ENCODE measurements at places on chromosomes 11 and 22.
A peak's percentile ranks its signal among the peaks of the same experiment; 100 is the strongest.

- no peak for DNase-seq
These were observed 949 bp downstream of the MMP11 start for GRCh38 chr22:23773483-23774113.

- no peak for DNase-seq
These were observed 73.0 kb downstream of the BLID start for GRCh38 chr11:122042981-122043380.

DNA sequence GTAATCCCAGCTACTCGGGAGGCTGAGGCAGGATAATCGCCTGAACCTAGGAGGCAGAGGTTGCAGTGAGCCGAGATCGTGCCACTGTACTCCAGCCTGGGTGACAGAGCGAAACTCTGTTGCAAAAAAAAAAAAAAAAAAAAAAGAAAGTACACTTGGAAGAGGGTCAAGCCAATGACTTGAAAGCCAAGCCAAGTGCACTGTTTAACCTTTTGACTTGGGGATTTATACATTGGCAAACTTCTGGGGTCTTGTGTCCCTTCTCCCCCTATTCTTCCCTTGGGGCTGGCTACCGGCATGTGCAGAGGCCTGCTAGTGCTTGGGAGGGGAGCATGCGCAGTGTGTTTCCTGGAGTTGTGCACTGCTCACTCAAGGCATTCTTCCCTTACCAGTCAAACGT is 14.3 kb upstream of the THRSP start:
- DNase-seq = no peak

DNA sequence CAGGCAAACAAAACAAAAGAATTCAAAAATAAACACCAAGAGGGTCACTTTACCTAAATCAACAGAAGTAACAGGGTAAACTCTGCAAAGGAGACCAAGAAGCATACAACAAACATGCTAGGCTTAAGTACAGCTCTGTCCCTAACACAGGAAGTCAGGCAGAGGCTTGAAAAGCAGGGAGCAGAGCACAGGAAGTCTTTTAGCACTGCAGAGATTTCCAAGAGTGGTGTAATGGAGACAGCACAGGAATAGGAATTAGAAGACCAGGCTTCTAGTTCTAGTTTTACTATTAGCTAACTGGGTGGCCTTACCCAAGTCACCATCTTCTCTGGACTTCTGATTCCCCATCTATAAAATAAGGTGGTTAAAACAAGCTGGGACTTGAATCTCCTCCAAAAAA is 1.9 kb downstream of the RBFOX2 start:
- DNase-seq = peak; percentile 13

- no peak for DNase-seq
These were observed 14.6 kb downstream of the GNB1L start for GRCh38 chr22:19840059-19840458.

DNA sequence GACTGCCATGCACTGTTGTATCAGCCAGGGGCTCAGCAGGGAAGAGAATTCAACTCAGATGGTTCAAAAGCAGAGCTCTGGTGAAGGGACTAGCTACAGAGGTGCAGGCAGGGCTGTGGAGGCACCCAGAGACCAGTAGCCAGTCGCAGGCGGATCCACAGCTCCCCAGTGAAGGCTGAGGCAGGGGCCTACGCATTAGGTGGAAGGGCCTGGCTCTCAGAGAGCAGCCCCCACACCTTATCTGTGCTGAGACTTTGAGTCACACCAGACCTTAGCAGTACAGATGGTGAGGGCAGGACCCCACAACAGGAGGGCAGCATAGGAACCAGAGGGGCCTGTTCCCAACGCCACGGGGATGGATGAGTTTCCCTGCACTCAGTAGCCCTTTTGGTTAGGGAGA is 189.6 kb downstream of the DSCAML1 start:
- DNase-seq = no peak

GRCh38 chr11:27807596-27807995 is 107.3 kb upstream of the BDNF start:
- DNase-seq = no peak

DNA sequence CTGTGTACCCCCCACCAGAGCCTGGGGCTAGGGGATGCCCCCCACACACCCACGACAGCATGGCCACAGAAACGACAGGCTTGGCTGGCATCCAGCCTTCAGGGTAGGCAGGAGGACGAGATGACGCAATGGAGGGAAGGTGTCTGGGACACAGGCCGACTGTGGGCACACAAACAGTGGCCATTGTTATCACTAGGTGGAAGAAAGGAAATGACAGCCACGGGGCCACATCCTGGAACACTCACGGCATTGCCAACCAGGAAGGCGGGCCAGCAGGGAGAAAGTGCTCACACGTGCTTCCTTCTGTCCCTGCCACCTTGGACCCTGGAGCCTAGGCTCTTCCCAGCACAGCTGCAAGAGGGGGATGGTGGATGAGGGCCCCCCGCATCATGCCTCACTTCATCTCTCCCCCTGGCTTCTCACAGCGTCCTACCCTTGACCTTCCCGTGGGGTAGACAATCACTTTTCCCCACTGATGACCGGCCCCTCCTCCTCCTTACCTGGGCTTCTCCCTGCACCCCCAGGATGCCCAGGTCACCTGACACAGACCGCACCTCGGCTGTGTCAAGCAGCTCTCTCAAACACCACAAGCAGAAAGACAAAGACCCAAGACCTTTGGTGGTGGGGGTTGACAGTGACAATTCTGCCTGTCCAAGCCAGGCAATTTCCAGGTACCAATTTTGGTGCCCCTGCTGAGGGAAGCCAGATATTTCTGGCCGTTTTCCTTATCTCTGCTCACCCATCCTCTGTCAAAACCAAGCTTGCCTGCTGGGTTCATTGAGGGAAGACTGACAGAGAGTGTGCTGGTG is 8.6 kb downstream of the PLA2G6 start:
- DNase-seq = no peak

DNA sequence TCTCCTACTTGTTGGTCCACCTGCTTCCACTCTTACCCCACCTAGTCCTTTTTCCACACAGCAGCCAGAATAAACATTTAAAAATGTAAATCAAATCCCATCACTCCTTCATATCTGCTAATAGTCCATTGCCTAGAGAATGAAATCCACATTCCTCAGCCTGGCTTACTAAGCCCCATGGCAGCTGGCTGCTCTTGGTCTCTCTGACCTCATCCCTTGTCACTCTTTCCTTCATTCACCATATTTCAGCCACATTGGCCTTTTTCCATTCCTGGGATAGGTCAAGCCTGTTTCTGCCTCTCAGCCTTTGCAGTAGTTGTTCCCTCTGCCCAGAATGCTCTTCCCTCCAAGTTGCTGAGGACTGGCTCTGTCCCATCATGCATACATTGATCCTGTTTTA is 512.8 kb downstream of the INSC start:
- peak; percentile 57 for DNase-seq

GRCh38 chr22:22674467-22674866 is 30.1 kb downstream of the GGTLC2 start:
- DNase-seq = no peak

DNA sequence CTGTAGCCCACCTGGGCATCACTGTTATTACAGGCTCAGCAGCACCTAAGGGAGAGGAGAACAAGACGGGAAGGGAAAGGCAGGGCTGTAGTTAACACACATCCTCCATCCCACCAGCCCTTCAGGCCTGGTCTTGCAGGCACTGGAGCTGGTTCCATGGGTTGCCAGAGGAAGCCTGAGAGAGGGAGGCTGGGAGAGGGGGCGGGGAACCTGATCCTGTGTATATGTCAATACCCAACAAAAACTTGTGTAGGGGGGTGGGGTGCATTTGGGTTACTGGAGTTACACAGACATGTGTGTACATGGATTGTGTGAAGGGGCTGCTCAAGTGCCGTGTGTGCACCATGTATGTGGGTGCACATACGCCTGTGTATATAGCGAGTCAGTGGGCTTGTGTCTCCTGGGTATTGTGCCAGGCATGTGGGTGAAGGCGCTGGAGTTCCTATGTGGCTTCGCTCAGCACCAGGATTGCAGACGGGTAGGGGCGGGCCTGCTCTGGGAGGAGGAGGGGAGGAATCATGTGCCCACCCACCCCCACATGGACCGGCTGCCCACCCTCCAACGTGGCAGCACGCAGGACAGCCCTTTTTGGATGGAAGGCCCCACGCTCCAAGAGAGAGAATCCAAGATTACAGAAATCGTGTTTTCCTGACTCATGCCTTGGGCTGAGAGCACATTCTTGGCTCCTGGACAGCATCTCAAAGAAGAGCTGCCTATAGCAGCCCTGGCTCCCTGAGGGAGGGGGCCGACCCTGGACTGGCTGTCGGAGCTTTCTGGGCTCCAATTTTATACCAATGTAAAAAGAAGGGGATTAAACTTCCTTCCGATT is 4.2 kb upstream of the SERPINH1 start:
- no peak for DNase-seq

DNA sequence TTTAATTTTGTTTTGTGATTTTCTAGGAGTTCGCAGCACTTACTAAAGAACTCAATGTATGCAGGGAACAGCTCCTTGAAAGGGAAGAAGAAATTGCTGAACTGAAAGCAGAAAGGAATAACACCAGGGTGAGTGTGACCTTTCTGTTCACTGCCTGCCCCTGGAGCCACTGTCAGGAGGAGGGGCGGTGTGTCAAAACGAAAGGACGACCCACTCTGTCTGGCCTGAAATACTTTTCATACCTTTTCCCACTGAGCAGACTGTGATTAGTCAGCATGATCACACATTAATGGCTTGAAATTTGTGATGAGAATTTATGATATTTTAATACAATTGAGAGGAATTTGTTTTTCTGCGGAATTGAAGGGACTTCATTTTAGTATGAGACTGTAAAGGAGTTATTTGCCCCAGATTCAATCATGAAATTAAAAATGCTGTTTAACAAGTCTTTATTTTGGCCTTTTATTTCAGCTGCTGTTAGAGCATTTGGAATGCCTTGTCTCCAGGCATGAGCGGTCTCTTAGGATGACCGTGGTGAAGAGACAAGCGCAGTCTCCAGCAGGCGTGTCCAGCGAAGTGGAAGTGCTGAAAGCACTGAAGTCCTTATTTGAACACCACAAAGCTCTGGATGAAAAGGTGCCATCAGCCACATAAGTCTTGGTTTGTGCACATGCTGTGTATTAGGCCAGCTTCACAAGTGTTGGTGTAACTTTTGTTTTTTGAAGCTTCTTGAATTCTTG is 54.1 kb downstream of the PPFIA1 start:
- DNase-seq = peak; percentile 71

DNA sequence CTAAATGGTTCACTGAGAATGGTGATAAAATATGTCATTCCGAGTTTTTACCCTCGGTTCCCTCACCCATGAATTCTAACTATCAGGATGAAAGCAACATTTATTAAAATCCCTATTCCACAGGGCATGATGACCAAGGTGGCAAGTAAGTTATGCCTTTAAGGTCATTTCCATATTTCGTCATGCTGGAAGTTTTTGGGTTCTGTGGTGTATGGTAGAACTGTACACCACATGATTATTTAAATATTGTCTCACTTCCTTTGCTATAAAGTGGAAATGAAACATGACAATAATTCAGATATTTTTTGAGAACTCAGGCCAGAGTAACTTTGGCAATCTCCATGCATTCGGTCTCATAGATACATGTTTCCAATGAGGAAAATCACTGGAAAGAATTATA is 68.5 kb upstream of the CARD18 start:
- no peak for DNase-seq

DNA sequence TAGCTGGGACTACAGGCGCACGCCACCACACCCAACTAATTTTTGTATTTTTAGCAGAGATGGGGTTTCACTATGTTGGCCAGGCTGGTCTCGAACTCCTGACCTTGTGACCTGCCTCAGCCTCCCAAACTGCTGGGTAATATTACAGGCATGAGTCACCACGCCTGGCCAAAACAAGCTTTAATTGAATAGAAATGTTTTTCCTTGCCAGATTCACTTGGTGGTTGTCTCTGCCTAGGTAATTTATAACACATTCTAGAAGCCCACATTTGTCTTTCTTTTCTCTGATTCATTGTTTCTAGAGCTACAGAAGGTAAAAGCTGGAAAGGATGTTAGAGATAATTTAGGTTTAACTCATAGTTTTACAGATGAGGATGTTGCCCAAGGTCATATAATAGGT is 41.3 kb downstream of the CECR2 start:
- DNase-seq = no peak

DNA sequence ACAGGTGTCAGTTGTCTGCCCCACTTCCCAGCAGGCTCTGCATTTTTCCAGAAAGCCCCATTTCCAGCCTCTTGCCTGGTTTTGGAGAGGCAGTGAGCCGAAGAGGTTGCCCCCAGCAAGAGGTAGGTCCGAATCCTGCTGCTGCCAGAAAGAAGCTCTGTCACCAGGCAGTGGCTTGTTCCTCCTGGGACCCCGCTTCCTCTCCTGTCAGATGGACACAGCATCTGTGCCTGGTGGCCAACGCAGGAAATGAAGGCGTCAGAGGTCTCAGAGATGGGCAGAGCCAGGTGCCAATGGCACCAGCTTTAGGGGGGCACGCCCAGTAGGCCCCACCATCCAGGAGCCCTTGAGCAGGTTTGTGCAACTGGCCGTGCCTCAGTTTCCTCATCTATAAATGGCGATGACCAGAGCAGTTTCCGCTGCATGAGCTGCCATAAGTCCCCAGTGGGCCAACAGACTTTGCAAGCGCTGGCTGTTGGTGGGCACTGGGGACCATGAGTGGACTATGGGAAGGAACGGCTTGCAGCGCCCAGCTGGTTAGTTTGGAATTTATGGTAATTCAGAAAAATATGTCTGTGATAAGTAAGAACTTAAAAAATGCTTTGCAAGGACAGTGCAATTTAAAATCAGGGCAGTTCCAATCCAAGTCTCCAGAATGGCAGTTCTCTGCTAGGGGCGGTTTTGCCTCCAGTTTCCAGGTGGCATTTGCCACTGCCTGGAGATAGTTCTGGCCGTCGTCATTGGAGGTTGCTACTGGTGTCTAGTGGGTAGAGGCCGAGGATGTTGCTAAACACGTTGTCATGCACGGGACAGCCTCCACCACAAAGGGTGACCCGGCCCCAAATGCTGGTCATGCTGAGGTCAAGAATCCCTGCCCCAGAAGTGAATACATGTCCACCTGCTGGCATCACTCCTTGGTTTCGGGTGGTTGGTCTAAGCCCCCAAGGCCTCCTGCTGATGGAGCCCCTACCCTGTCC is 2.3 kb upstream of the OSBPL5 start:
- DNase-seq = no peak

DNA sequence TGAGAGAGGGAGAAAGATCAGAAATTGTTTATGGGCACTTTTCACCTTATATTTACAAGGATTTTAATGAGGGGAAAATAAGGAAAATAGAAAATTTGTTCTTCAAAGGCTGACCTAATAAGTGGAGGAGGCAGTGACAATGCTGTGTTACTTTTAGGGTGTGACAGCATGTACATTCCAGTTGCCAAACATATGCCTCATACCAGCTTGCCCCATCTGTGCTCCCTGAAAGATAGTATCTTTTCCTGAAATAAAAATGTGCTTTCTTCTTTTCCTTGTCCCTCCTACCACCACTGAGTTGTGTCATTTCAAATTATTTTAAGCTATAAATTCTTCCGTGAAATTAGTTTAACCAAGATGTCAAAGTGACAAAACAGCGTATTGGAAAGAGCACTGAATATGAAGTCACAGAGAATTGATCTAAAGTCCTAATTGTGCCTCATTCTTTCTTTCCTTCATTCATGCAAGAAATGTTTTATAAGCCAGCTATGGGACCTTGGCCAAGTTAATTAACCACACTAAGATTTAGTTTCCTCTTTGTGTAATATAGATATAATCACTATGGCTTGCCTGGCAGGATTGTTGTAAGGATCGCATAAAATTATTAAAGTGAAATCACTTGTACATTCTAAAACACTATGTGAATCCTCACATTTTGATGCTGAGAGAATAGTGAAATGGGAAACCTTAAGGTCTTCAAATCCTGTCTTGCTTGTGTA is 1307.5 kb upstream of the TENM4 start:
- DNase-seq = no peak

GRCh38 chr22:45952151-45952550 is 24.8 kb downstream of the WNT7B start:
- DNase-seq = no peak

GRCh38 chr11:26703411-26704191 is 18.3 kb downstream of the SLC5A12 start:
- DNase-seq = no peak
